Activated T-helper 1 cell treated with anti-CD3 and anti-CD28 coated beads, Interleukin-2, amount 50 U/mL, for 16 hours (primary cell): ENCODE measurements at places on chromosomes 13 and 19.

GRCh38 chr13:29227576-29227975 is 367.9 kb downstream of the SLC7A1 start:
- DNase-seq, result no peak

GRCh38 chr13:47114030-47114429 is 217.2 kb upstream of the HTR2A start:
- no peak for DNase-seq

DNA sequence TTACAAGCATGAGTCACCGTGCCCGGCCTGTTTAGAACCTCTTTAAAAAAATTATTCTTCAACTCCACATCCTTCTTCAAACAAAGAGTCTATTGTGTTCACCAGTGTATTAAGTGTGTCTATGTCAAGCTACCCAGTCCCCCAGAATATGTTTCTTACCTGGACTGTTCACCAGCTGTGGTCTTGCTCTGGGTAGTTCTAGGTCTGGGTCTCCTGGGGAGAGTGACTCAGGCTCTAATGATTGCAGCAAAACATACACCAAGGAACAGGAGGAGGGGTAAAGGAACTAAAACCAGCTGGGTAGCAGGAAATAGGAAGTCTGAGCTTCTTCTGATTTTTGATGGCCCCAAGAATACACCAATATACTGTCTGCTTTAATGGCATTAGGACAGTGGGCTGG is at the start of gene FPR1:
Gene FPR1 (minus strand): TSS at position 224 of the 400 bp plus-strand sequence. CDS start 4,884 bp downstream, outside the sequence.
- DNase-seq, result no peak

DNA sequence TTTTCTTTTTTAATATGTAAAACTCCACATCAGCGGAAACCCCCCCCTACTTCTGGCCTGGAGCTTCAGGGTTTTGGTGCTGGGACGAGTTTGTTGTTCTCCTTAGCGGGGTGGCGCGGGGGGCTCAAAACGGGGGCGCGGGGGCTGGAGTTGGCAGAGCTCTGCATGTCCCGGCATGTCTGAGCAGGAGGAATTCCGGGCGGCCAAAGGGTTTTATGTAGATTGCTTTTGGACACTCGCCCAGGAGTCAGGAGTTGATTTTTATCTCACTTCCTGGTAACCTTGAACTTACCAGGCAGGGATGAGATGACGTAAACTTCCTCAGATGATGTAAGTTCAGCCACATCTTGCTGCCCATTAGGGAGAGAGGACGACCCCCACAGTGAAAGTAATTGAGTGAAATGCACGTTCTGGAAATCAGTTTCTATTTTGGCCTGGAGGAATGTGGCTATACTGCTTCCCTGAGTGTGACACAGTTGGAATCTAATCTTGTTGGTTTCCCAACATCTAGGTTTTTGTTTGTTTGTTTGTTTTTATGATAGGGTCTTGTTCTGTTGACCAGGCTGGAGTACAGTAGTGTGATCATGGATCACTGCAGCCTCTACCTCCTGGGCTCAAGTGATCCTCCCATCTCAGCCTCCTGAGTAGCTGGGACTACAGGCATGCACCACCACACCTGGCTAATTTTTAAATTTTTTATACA is 21.0 kb upstream of the GDF15 start:
- no peak for DNase-seq

GRCh38 chr13:53004573-53004972 is 24.0 kb upstream of the OLFM4 start:
- DNase-seq, result no peak

GRCh38 chr13:82661126-82661525 is 1221.1 kb downstream of the SLITRK1 start:
- DNase-seq, result no peak

- no peak for DNase-seq
These were observed 6.2 kb downstream of the ILF3 start for GRCh38 chr19:10660346-10660745.

DNA sequence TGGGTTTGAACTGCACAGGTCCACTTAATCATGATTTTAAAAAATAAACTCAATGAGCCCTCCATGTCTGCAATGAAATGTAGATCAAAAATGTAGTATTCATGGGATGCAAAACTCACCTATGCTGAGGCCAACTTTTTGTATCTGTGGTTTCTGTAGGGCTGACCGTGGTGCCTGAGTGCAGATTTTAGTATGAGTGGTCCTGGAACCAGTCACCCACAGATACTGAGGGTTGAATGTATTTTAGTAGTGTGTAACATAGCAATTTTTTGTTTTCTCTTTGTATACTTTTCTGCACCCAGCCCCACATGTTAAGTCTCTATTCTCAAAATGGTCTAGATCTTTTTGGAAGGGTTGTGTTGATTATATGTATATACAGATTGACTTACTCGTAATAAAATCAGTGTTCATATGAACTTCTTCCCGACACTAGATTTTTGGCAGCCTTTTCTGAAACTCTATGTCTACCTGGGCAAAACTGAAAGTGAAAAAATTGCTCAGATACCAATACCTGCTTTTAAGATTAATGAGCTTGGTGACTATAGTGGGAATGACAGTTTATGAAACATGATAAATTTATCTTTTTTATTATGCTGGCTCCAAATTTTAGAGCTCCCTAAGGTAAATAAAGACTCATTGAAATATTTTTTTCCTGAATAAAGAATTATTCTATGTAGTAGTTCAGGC is 51.6 kb downstream of the DNAJC15 start:
- DNase-seq, result no peak

GRCh38 chr13:50195045-50195444 is 179.8 kb downstream of the KCNRG start:
- DNase-seq, result no peak

- no peak for DNase-seq
These were observed 1.2 kb upstream of the PALM3 start for GRCh38 chr19:14063105-14063504.

DNA sequence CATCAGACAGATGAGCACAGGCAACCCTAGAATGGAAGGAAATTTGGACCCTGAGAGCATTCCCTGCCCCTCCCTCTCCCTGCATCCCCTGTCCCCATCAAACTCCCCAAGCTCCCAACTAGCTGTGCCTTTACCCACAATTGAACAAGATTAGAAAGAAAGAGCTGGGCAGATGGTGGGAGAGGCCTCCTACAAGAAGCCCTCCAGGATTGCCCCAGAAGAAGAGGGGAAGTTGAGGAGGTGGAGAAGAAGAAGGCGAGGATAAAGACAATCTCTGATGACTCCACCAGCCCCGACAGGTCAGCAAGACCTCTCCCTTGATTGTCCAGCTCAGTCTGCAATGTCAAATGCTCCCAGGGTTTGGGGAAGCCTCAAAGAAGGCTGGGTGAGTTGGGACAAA is 11.9 kb downstream of the UNC13A start:
- no peak for DNase-seq

DNA sequence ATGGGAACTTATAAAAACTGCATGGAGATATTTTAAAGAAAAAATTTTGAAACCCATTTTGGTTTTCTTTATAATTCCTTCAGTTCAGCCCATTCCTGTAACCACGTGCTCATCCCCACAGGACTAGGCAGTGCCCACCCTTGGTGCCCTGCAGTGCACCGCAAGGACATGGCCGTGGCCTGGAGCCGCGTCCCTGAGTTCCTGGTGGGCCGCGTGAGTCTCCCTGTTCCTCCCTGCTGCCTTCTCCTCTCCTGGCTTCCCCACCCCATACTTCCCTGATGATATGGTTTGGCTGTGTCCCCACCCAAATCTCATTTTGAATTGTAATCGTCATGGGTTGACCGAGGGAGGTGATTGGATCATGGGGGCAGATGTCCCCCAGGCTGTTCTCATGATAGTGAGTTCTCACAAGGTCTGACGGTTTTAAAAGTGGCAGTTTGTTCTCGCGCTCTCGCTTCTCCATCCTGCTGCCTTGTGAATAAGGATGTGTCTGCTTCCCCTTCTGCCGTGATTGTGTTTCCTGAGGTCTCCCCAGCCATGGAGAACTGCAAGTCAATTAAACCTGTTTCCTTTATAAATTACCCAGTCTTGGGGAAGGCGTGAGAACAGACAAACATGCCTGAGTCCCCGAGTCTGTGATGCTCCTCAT is 31.6 kb upstream of the TFDP1 start:
- no peak for DNase-seq

GRCh38 chr19:18089726-18090125 is 3.0 kb upstream of the IL12RB1 start:
- no peak for DNase-seq

- DNase-seq, result peak; percentile 4
These were observed 158.2 kb downstream of the NALCN start for GRCh38 chr13:101258071-101258470.

DNA sequence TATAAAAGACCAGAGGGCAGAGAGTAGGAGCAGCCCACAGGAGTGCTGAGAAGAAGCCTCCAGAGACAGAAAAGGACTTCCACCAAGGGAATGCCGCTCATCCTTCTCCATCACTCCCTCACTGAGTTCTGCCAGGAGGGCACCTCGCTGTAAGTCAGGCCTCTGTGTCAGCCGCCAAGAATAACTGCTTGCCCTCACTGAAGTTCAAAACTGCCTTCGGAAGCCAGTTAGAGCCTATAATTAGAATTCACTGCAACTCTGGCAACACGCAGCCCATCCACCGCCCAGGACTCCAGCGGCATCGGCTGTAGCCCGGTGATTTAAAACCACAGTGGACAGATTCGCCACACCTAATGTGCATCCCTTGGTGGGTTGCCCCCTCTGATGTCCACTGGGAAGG is 281.8 kb upstream of the ZNF507 start:
- DNase-seq, result no peak

GRCh38 chr19:8600816-8601215 is 9.7 kb downstream of the ADAMTS10 start:
- DNase-seq, result no peak

DNA sequence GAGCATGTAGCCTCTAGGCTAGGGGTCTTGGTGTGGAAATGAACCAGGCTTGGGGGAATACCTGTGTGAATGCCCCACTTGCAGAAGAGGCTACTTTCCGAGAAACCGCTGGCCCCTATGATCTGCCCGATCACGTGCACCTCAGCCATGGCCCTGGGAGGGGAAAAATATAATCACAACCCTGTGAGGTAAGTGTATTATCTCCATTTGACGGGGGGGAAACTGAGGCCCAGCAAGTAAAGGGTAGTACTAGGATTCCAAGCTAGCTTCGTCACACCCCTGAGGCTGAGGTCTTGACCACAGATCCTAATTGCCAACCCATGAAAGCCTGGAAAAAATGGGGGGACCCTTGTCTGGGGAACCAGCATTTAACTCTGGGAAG is 587 bp downstream of the B9D2 start:
- no peak for DNase-seq
